Left ventricle myocardium superior (tissue), 1 donor: ENCODE measurements at places on chromosomes 12 and 14.

- DNase-seq: no peak
These were observed 1.9 kb upstream of the LLPH start for GRCh38 chr12:66132408-66132807.

DNA sequence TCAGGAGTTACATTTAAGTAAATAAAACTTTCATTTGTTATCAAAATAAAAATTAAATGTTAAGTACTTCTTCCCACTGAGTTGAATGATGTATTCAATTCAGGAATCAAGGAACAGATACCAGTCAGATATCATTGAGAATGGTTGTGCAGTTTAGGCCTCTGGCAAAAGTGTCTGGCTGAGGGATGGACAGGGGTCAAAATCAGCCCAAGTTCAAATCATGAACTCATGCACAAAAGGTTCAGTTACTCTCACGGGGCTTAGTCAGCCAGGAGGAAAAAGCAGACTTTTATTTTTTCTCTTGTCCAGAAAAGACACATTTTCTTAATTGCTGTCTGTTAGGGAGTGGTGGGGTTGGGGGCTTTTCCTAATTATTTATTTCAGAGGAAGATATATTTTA, 166.3 kb downstream of the RASSF9 start:
- DNase-seq: no peak

DNA sequence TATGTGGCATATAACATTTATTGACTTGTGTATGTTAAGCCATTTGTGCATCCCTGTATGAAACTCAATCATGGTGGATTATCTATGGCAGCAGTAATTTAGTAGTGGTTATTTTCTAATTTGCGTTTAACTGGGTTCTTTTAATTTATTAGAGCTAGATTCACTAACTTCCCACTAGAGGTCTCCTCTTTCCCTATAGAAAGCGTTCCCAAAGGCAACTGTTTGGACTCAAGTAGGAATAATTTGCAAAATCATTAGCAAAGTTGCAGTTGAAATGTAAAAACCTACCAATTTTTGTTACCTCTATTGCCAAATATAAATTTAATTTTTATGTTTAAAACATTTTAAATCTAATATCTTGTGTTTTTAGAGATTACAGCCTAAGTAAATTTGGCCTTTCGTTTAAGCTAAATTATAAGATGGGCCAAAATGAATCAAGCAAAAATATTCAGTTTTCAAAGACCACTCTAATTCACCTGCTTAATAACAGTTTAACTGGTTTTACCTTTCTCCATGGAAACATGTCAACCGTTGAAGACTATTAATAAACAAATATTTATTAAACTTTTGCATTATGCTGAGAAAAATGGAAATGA, 6.0 kb downstream of the DMAC2L start:
- no peak for DNase-seq

DNA sequence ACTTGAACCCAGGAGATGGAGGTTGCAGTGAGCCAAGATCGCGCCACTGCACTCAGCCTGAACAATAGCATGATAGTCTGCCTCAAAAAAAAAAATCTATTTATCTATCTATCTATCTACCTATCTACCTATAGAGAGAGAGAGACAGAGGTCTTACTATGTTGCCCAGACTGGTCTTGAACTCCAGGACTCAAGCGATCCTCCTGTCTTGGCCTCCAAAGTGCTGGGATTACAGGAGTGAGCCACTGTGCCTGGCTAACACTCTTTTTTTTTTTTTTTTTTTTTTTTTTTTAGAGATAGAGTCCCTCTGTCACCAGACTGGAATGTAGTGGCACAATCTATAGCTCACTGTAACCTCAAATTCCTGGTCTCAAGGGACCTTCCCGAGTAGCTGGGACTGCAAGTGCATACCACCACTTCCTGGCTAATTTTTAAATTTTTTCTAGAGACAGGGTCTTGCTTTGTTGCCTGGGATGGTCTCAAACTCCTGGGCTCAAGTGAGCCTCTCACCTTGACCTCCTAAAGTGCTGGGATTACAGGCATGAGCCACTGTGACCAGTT, 1.9 kb downstream of the FAM186A start:
- DNase-seq: no peak

DNA sequence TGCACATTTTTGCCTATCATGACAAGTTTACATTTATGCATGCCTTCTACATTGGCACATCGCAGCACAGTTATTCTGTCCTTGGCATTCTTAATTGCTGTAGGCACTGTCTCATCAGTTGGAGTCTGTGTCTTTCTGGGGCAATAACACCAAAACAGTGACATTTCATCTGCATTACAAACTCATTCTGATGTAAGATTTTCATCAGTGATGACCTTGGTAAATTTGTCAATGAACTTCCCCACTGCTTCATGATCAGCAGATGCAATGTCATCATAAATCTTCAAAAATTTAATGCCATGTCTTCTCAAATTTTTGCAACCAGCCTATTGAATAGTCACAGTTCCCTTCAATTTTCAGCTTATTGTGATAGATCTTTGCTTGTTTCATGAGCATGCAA, 85.5 kb downstream of the CAPZA3 start:
- DNase-seq: no peak

DNA sequence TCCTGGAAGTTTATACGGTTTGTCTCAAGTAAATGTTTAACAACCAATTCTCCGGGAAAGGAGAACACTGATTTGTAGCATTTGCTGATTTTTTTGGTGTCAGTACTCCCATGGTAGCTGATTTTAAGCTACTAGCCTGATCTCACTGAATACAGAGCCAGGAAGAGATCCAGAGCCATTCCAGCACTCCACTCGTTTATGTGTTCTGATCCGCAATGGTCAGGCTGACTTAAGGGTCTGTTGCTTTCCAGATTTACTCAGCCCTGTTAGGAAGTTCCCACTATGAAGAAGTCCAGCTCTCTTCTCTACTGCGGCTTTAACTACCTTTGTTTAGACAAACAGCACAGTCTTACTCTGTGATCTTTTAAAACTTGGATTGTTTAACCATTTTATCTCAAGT, 38.0 kb upstream of the NID2 start:
- no peak for DNase-seq
